ENCODE measurements at places on chromosomes 4 and X. TPM values are rescaled to one million over a fixed set of nuclear protein-coding genes. Genes with fewer than 3 reads are reported as not detected.

The FRG2 gene
- total RNA-seq = not detected

- no peaks in the 10 kb centered on the region for H3K27me3 ChIP-seq
- H3K4me1 ChIP-seq = peaks cover 6% of the 10 kb centered on the region
- H3K36me3 ChIP-seq = no peaks in the 10 kb centered on the region
These were observed 13.2 kb downstream of the GALNT7 start for GRCh38 chr4:173181848-173182247.

- no peak overlapping the region for H3K4me3 ChIP-seq
- H3K36me3 ChIP-seq = no peaks in the 10 kb centered on the region
- no peaks in the 10 kb centered on the region for H3K27me3 ChIP-seq
- no peak overlapping the region for H3K27ac ChIP-seq
- DNase-seq = no peak
These were observed 36.3 kb downstream of the RTL5 start for GRCh38 chrX:72095370-72095769.

- no peak overlapping the region for H3K27ac ChIP-seq
- H3K27me3 ChIP-seq = no peaks in the 10 kb centered on the region
- no peak overlapping the region for H3K4me3 ChIP-seq
- H3K36me3 ChIP-seq = peaks cover 2% of the 10 kb centered on the region
- DNase-seq = no peak
- H3K4me1 ChIP-seq = no peaks in the 10 kb centered on the region
These were observed 80.7 kb downstream of the FHIP1A start for GRCh38 chr4:151489462-151490203.

DNA sequence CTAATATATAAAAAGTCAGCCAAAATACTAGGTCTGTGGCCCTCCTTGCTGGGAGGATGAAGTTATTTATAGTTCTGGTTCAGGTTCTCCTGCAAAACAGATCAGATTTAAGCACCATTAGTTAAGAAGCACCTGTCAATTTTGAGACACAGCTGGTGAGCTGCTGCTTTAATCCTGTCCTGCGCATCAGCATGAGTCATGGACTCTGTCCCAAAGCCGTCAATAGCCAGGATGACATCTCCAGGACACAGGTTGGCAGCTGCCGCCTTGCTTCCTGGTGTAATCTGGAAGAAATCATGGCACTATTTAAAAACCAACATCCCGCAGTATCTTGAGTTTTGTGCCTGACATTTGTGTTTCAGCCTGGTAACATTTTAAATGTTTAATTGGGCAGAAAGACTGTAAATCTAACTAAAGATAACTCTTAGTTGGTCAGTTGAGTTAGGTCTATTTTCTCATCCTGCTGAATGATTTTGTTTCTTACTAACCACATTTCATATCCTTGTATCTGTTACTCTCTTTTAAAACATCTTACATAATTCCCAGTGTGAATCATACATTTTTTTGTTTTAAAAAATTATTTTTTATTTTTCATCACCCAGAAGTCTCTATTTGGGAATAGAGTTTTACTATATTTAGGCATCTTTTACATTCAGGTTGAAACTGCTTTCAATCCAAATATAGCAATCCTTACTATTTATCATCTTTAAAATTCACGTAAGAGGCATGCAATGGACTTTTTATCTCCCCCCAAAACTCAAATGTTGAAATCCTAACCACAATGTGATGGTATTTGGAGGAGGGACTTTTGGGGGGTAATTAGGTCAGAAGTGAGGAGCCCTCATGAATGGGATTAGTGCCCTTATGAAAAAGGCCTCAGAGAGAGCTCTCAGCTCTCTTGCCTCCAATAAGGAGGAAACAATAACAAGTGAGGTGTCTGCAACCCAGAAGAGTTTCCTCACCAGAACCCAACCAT is 10.1 kb downstream of the PDLIM3 start:
- no peak for DNase-seq
- no peaks in the 10 kb centered on the region for H3K4me1 ChIP-seq
- peaks cover 6% of the 10 kb centered on the region for H3K36me3 ChIP-seq
- no peak overlapping the region for H3K4me3 ChIP-seq
